ENCODE measurements at places on chromosomes 16 and 17.

- DNase-seq = no peak
Measured at GRCh38 chr16:55116165-55116920, 185.7 kb downstream of the IRX5 start.

- DNase-seq = peak; percentile 78
Measured at GRCh38 chr17:58112970-58113631, 29.9 kb downstream of the DYNLL2 start.

- no peak for DNase-seq
Measured at GRCh38 chr17:40936437-40936971, 942 bp downstream of the KRT23 start.

GRCh38 chr17:81086789-81087551, 52.0 kb downstream of the BAIAP2 start:
- no peak for DNase-seq

DNA sequence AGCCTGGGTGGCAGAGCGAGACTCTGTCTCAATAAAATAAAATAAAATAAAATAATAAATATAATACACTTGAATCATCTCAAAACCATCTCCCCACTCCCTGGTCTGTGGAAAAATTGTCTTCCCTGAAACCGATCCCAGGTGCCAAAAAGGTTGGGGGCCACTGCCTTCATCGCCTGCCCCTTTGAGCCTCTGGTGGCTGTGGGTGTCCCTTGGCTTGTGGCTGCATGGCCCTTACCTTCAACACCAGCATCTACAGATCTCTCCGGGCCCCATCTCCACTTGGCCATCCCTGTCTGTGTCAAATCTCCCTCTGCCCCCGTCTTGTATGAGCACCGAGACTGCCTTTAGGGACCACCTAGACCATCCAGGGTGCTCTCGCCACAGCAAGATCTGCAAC, 177.3 kb downstream of the SEC14L1 start:
- no peak for DNase-seq

DNA sequence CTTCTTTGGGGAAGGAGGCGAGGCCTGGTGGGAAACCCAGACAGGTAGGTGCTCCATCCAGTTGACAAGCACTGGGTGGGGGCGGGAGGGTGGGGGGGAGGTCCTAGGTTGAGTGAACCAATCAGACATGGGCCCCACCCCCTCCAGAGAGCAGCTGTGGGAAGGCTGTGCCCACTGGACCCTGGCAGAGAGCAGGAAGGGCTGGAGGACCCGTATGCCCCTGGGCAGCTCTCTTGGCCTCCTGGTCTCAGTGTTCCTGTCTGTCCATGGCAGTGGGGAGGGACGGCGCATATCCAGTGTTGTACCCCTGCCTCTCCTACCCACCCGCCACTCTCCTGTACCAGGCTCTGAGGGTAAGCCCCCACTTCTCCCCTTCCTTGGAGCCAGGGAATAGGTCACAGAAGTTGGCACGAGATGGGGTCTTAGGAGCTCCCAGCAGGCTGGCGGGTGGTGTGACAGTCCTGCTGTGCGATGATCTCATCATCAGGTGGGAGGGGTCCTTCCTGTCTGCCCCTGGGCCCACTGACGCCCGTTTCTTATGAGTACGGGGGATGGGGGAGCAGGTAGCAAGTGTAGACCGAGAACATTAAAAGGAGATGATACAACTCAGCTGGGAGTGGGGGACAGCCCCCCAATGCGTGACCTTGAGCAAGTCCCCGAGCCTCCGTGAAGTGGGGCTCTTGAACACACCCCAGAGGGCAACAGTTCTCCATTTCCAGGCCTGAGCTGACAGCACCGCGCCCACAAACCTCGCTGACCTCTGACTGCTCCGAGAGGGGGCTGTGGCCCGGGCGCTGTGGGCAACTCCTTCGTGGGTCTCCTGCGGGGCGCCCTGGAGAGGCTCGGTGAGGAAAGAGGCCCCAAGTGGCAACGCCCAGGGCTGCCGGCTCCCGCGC, 1.2 kb upstream of the ZFPM1 start:
- no peak for DNase-seq

GRCh38 chr16:85436636-85437165, 176.4 kb upstream of the GSE1 start:
- no peak for DNase-seq

DNA sequence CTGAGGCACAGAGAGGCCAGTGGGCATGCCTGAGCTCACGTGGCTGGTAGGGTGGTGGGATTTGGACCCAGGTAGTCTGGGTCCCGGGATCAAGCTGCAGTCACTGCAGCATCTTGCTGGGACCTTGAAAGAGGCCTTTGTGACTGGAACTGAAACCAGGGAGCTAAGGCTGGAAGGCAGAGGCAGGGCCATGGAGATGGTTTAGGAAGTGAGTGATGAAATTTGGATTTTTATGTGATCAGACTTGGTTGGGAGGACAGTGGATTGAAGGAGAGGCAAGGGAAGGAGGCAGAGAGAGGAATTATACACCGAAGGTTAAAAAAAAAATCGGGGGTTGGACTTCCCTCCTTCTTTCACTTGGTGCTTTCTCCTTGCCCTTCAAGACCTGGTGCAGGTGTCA, 255.4 kb upstream of the CACNG5 start:
- no peak for DNase-seq

DNA sequence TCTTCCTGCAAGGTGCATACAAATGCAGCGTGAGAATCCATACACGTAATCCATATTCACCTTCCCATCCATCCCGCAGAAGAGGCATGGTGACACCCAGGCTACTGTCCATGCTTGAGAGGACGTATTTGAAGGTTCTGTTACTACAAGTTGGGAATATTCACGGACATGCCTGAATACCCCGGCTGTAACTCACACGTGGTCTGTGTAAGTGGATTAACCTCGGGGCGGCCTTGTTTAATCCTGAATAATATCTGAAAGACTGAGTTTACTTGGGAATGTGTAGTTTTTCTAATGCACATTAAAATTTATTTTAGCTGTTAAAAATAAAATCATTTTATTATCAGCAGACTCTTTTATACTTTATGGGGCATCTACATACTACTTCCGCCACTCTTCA, 13.1 kb downstream of the CPSF4L start:
- DNase-seq = no peak

- DNase-seq = no peak
Measured at GRCh38 chr17:80989586-80989913, 2.1 kb upstream of the CHMP6 start.

- DNase-seq = no peak
Measured at GRCh38 chr17:71004413-71004812, 835.1 kb downstream of the KCNJ2 start.

DNA sequence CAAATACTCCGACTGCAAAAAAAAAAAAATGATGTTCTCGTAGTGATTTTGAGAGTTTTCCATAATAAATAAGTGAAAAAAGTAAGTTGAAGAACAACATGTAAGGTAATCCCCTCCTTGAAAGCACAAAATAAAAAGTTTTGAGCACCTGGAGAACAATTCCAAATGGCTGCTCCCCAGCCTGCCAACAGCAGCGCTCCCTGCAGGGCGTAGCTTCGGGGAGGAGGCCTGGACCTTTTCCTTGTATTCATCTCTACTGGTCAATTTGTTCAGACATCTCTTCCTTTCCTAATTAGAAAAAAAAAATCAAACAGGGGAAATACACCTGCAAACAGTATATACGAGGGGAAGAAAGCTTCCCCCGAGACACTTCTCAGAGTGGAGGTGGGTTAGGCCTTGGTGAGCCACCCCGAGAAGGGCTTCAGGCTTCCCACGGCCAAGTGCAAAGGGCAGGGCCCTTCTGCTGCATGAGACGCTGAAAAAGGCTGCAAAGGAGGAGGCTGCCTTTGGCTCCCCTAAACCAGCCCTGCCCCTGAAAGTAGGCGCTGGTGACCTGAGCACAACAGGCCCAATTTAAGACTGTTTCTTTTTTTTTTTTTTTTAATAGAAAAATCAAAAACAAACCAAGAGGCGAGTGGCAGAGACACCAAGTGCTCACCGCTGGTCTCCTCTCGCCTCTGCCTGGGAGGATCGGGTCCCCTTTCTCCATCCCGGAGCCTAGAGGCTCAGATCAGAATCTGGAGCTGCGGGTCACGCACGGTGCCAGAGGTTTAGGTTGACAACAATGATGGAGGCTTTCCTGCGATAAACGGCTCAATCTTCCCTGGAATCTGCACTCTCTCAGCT, 193.1 kb upstream of the FOXF1 start:
- no peak for DNase-seq

- DNase-seq = peak; percentile 72
Measured at GRCh38 chr17:20992987-20993862, 49.6 kb downstream of the USP22 start.

DNA sequence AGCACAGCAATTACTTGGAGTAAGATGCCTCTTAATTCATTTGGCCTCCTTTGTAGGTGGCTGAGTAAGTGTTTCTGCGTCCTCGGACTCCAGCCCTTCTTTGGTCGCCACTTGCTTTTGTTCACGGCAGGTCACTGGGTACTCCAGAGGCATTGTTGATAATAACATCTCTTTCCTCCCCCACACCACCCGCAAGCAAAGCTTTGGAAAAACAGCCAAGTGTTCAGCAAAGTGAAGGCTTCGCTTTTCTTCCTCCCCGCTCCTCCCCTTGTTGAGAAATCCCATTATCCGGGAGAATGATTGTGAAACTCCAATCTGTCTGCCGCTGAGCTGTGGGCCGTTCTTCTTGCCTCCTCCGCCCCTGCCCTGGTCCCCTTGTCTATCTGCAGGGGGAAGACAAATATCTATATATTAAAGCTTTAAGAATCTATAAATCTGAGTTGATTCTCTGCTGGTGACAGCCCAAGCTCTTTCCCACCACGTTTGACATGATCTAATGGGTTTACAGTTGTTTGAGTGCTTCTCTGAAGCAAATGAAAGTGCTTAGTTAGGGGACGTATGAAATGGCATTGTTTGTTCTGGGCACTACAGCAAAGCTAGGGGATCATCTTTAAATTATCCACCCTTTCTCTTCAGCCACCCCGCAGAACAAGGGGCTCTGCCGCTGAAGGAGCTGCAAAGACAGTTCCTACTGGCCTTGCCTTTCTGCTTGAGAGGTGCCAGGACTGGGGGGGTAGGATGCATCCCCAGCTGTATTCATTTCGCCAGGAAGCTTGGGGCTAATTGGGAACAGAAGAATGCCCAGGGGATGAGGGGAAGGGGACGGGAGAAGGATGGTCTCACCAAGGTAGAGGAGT, 167.1 kb downstream of the CCDC182 start:
- no peak for DNase-seq

DNA sequence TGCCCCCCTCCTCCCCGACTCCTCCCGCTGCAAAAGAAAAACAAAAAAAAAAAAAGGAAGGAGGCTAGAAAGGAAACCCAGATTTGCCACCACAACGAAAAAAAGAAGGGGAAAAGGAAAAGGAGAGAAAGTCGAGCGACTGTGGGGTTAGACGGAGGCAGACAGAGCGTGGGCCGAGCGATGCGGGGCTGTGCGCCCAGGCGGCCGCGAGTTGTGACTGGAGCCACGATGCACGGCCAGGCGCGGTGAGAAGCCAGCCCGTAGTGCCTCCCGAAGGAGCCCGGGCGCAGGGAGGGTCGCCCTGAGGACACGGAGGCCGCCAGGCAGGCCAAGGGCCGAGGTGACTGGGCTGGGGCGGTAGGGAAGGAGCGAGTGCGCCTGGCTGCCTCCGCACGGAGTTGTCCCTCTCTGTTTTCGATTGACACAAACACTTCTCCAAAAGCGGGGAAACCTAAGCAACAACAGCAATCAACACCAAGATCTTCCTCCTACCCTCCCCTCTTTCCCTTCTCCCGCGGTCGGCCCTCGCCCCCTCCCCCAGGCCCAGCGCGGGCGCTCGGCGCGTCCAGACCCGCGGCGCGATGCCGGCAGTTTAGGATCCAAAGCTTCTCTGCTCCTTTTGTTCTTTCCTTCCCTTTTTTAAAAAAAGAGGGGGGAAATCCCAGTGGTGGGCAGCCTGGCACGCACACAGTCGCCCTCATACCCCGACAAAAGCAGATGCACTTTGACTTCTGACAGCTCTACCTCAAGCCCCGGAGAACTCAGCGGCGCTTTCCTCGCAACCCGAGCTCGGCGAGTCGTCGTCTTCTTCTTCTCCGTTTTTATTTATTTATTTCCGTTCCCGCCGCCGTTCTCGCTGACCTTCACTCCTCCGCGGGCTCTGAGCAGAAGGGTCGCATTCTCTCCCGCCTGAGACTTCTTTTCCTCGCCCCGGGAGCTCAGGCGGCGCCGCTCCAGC, at the start of gene LHX1:
TSS of gene LHX1 (plus strand) at position 475 of the 958 bp plus-strand sequence. CDS start 723 bp downstream, outside the sequence.
- no peak for DNase-seq

- no peak for DNase-seq
Measured at GRCh38 chr16:17409894-17410293, 60.9 kb downstream of the XYLT1 start.

DNA sequence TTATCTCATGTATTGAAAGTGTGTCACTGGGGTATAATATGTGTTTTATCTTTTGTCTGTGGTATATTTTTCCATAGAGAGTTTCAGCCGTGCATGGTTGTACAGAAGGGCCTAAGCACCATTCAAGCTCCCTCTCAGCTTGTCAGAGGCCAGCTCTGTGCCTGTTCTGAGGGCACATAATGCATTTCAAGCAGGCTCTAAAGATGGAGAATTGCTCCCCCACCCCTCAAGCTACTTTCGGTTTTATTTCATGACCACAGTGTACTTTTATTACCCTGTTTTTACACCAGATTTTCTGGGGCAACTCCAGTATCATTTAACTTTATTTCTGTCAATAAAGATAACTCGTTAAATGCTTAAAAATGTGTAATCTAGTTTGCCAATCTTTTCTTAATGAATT, 131.7 kb downstream of the SHISA6 start:
- DNase-seq = no peak

DNA sequence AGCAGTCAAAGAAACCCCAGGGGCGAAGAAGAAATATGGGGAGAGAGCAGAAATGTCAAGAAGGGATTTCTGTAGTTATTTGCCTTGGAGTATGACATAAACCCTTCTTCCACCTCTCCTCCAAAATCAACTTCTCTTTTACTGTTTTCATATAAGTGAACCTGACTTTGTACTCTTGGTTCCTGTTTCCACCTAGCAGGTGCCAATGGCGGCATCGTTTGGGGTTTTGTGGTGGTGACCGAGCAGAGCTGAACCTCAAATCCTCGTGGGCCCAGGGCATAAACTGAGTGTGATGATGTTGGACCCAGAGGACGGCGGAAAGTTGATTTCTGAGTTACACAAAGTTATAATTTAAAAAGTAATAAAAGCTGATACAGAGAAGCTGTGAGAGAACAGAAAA, 39.6 kb upstream of the PSMD7 start:
- DNase-seq = peak; percentile 20

DNA sequence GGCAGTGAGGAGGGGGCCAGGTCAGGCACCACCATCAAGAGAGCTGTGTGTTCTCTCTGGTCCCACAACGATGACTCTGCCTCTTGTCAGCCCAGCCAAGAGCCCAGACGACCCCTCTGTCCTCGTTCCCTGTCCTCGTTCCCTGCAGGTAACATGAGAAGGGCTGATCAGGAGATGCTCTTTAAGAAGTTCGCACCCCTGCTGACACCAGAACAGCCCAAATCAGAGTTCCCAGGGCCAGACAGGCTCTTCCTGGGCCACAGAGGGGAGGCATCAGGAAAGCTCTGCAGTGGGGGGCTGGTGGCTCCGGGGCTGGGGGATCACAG, 13.5 kb upstream of the DNAI2 start:
- DNase-seq = no peak

Data from GM12865 (cell line).